ENCODE measurements at places on chromosomes 5 and 9. TPM values are rescaled to one million over a fixed set of nuclear protein-coding genes. Genes with fewer than 3 reads are reported as not detected.

DNA sequence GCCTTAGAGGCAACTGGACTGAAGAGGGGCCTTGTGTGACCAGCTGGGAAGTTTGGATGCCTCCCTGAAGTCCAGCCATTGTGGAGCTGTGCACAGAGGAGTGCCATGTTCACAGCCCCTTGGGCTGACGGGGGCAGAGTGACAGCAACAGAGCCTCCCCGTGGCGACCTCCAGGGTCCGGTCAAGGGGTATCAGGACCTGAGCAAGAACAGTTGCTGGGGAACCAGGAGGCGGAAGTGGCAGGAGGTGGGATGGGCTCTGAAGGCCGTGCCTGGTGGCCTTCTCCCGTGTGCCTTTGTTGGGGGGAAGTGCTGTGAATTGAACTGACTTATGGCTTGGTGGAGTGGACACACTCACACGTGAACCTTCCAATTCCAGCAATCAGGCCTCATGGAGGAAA, 14.0 kb downstream of the BNIP1 start:
- H3K4me3 ChIP-seq: no peak overlapping the region
- no peaks in the 10 kb centered on the region for H3K27me3 ChIP-seq
- no peak overlapping the region for H3K27ac ChIP-seq
- H3K4me1 ChIP-seq: no peaks in the 10 kb centered on the region
- no peak for DNase-seq
- H3K36me3 ChIP-seq: peaks cover 27% of the 10 kb centered on the region

- H3K4me3 ChIP-seq: no peak overlapping the region
- H3K36me3 ChIP-seq: no peaks in the 10 kb centered on the region
- H3K4me1 ChIP-seq: no peaks in the 10 kb centered on the region
- H3K27me3 ChIP-seq: no peaks in the 10 kb centered on the region
- no peak for DNase-seq
Observed at GRCh38 chr5:140869555-140869886, 764 bp downstream of the PCDHA11 start.

DNA sequence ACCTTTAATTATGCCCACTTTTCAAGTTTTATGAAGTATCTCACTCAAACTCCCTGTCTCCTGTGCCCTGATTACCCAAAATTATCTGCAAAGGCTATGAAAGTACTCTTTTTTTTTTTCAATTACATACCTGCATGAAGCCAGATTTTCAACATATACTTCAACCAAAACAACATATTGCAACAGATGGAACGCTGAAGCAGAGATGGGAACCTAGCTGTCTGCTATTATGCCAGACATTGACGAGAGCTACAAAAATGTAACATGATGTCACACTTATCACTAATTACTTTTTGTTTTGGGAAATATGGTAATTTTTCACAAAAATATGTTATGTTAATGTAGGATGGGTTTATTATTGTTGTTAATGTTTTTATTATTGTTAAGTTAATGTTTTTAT, 86.5 kb upstream of the SLC1A3 start:
- no peaks in the 10 kb centered on the region for H3K36me3 ChIP-seq
- no peaks in the 10 kb centered on the region for H3K27me3 ChIP-seq
- DNase-seq: no peak
- H3K4me3 ChIP-seq: no peak overlapping the region
- no peak overlapping the region for H3K27ac ChIP-seq

- H3K27me3 ChIP-seq: no peaks in the 10 kb centered on the region
- DNase-seq: no peak
- H3K36me3 ChIP-seq: no peaks in the 10 kb centered on the region
- no peak overlapping the region for H3K27ac ChIP-seq
- H3K4me3 ChIP-seq: no peak overlapping the region
Observed at GRCh38 chr9:34443976-34444375, 14.4 kb downstream of the FAM219A start.

GRCh38 chr9:73154722-73155121, 3.1 kb downstream of the ANXA1 start:
- H3K4me3 ChIP-seq: peak overlapping the region; percentile 85
- peaks cover 23% of the 10 kb centered on the region for H3K36me3 ChIP-seq
- H3K4me1 ChIP-seq: peaks cover 85% of the 10 kb centered on the region
- H3K27me3 ChIP-seq: no peaks in the 10 kb centered on the region
- DNase-seq: no peak

- peaks cover 1% of the 10 kb centered on the region for H3K27me3 ChIP-seq
- H3K4me1 ChIP-seq: peaks cover 50% of the 10 kb centered on the region
- H3K27ac ChIP-seq: peak overlapping the region; percentile 89
- peaks cover 8% of the 10 kb centered on the region for H3K36me3 ChIP-seq
- no peak for DNase-seq
Observed at GRCh38 chr9:35649431-35650340, 1.0 kb downstream of the SIT1 start.

- H3K27me3 ChIP-seq: peaks cover 3% of the 10 kb centered on the region
- no peak overlapping the region for H3K4me3 ChIP-seq
- H3K36me3 ChIP-seq: no peaks in the 10 kb centered on the region
- H3K27ac ChIP-seq: no peak overlapping the region
Observed at GRCh38 chr5:156366521-156366920, 39.6 kb downstream of the SGCD start.

DNA sequence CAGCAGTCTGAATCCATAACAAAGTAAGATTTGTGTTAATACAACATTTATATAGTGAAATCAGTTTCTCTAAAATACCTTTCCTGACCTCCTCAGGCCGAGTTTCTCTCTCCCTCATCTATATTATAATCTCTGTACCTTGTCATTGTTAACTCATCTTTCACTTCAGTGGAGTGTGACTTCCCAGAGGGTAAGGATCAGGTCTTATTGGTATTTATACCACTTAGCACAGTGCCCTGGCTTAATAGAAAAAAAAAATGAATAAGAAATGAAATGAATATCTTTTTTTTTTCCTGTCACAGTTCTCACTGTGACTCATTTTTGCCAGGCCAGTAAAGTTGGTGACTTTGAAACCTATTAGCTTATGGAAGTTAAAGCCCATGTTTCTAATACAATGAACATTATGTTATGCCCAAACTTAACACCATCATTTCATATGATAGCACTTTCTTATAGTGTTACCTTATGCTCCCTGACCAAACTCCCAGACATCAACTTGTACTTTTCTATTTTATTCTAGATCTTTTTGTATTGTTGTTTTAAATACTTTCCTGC, 90.1 kb downstream of the NR3C1 start:
- peaks cover 50% of the 10 kb centered on the region for H3K36me3 ChIP-seq
- no peak for DNase-seq
- H3K27me3 ChIP-seq: no peaks in the 10 kb centered on the region
- peak overlapping the region; percentile 58 for H3K27ac ChIP-seq
- H3K4me3 ChIP-seq: no peak overlapping the region
- peaks cover 46% of the 10 kb centered on the region for H3K4me1 ChIP-seq

GRCh38 chr5:133525126-133525525, 87.2 kb downstream of the FSTL4 start:
- H3K36me3 ChIP-seq: no peaks in the 10 kb centered on the region
- no peak for DNase-seq
- no peak overlapping the region for H3K27ac ChIP-seq
- peaks cover 10% of the 10 kb centered on the region for H3K27me3 ChIP-seq
- H3K4me1 ChIP-seq: no peaks in the 10 kb centered on the region

DNA sequence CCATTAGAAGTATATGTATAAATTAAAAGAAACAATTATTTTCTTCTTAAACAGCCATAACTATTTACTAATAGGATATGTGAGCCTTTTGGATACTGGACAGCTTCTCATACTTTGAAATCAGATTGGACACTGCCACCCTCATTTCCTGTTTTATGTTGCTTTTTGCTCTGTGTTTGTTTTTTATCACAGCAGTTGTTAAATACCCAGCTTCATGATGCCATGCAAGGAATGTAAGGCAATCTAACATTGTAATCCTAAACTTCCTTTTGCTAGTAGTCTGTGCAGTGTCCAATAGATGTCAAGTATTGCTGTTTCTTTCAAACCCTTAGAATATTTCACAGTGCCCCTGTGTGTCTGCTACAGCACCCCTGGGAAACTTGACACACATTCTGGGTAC, 56.2 kb downstream of the CNTLN start:
- no peak overlapping the region for H3K27ac ChIP-seq
- no peaks in the 10 kb centered on the region for H3K27me3 ChIP-seq
- H3K36me3 ChIP-seq: no peaks in the 10 kb centered on the region
- DNase-seq: no peak
- H3K4me3 ChIP-seq: no peak overlapping the region

GRCh38 chr5:76273206-76273885, 129.7 kb upstream of the IQGAP2 start:
- H3K4me3 ChIP-seq: no peak overlapping the region
- H3K36me3 ChIP-seq: no peaks in the 10 kb centered on the region
- no peak overlapping the region for H3K27ac ChIP-seq
- no peaks in the 10 kb centered on the region for H3K27me3 ChIP-seq
- peaks cover 42% of the 10 kb centered on the region for H3K4me1 ChIP-seq

GRCh38 chr5:17216176-17216973, 1.1 kb upstream of the BASP1 start:
- H3K27me3 ChIP-seq: peaks cover 40% of the 10 kb centered on the region
- peak; percentile 9 for DNase-seq
- peaks cover 3% of the 10 kb centered on the region for H3K36me3 ChIP-seq
- H3K27ac ChIP-seq: no peak overlapping the region

GRCh38 chr9:81116340-81117137, 572.8 kb downstream of the TLE1 start:
- DNase-seq: no peak
- H3K36me3 ChIP-seq: no peaks in the 10 kb centered on the region
- H3K27ac ChIP-seq: no peak overlapping the region
- no peak overlapping the region for H3K4me3 ChIP-seq
- peaks cover 15% of the 10 kb centered on the region for H3K4me1 ChIP-seq
- no peaks in the 10 kb centered on the region for H3K27me3 ChIP-seq

DNA sequence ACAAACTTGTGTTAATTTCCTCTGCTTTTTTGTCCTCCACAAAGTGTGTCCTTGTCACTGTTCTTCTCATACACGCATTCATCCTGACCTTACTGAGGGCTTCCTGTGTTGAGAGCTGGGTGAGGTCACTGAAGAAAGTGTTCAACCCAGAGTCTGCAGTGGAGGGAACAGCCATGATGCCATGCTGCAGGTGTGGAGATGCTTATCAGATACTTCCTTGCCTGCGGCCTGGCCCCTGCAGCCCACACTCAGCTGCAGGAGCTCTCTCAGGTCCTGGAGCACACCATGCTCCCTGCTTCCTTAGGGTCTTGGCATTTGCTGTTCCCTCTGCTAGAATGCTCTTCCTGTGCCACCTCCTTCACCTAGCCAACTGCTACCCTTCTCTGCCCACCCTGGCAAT, 108.1 kb upstream of the SPRY4 start:
- peak overlapping the region; percentile 90 for H3K27ac ChIP-seq
- H3K4me1 ChIP-seq: peaks cover 36% of the 10 kb centered on the region
- peak; percentile 56 for DNase-seq
- no peaks in the 10 kb centered on the region for H3K27me3 ChIP-seq
- peak overlapping the region; percentile 66 for H3K4me3 ChIP-seq

DNA sequence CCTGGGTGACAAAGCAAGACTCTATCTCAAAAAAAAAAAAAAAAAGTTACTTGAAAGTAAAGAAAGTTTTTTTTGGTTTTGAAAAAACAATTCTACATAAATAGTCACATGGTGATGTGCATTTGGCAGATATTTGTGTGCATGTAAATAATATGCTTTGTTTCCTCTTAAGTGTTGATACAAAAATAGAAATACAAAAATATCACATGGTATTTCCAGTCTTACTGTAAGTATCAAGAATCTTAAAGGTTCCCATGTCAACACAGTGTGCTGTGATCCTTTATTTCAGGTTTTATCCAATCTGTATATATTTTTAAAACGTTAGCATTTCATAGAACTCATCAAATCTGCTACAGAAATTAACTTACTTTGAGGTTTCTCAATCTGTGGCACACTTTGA, 521.9 kb downstream of the TLE4 start:
- H3K4me1 ChIP-seq: no peaks in the 10 kb centered on the region
- H3K4me3 ChIP-seq: no peak overlapping the region
- H3K27me3 ChIP-seq: no peaks in the 10 kb centered on the region
- no peak overlapping the region for H3K27ac ChIP-seq
- DNase-seq: no peak
- H3K36me3 ChIP-seq: no peaks in the 10 kb centered on the region

GRCh38 chr5:14142202-14142826, 828 bp upstream of the TRIO start:
- no peak overlapping the region for H3K27ac ChIP-seq
- H3K4me1 ChIP-seq: peaks cover 14% of the 10 kb centered on the region
- peak overlapping the region; percentile 20 for H3K4me3 ChIP-seq
- DNase-seq: no peak
- H3K36me3 ChIP-seq: peaks cover 3% of the 10 kb centered on the region

- peaks cover 58% of the 10 kb centered on the region for H3K36me3 ChIP-seq
- H3K27ac ChIP-seq: peak overlapping the region; percentile 76
- H3K4me1 ChIP-seq: peaks cover 47% of the 10 kb centered on the region
- no peak for DNase-seq
Observed at GRCh38 chr5:178206166-178207101, 2.1 kb downstream of the HNRNPAB start.

ARL14EPL gene
- not detected for total RNA-seq

PKN3 gene
- 17.7 TPM for total RNA-seq

FSTL4 gene
- not detected for total RNA-seq

TYRP1 gene
- not detected for total RNA-seq

GLDC gene
- total RNA-seq: 1.4 TPM

F2RL2 gene
- not detected for total RNA-seq

FST gene
- 0.31 TPM for total RNA-seq

RANBP3L gene
- total RNA-seq: not detected

Data from activated T-helper 1 cell treated with anti-CD3 and anti-CD28 coated beads, Interleukin-12 subunit alpha, Interleukin-12 subunit beta, Interleukin-2, Interleukin-4 antibody, amounts not matched to agents 30 ng/mL and 10 ng/mL and 1 ng/mL, durations not matched to agents 14 hours and 24 hours and 36 hours (primary cell).